ENCODE measurements at places on chromosomes 7 and 10.

DNA sequence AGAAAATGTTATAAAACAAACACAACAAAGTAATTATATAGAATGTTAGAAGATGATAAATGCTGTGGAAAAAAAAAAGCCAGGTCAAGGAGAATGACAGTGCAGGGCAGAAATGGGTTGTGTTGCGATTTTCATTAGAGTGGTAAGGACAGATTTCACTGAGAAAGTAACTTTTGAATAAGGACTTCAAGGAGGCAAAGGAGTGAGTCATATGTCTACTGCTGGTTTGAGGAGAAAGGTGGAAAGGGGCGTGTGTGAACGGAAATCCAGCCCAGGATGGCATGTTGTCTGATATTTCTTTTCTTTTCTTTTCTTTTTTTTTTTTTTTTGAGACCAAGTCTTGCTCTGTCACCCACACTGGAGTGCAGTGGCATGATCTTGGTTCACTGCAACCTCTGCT is 12.3 kb upstream of the DLD start:
- DNase-seq, result no peak

GRCh38 chr10:1850971-1851527 is 113.7 kb upstream of the ADARB2 start:
- no peak for DNase-seq

DNA sequence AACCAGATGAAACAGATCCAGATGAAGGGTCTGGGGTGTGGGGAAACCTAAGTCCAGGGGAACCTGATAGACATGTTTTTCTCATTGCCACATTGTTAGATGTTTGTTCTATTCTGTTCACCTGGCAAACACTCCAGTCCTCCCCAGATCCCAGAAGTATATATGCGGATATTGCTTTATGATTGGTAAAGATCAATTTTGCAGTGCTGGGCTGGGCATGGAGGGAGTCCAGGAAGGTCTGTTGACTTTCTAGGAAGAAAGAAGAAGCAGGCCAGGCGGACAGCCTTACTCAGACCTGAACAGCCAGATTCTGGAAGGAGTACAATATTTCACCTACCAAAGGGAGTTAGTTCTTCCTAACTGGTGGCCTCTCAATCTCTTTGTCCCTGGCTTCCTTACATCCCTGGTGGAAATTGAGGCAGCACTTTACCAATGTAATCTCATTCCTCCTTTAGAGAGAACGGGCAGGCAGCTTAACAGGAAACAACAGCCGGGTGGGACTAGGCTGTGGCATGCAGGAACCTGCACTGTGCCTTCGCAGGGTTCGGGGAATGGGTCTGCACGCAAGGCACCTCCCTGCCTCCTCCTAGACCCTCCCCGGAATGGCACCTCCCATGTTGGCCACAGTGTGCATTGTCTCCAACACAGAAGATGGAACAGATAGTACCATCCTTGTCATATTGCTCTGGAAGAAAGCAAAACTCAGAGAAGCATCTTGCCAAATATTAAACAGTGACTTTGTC is 930 bp downstream of the GIMAP6 start:
- no peak for DNase-seq

DNA sequence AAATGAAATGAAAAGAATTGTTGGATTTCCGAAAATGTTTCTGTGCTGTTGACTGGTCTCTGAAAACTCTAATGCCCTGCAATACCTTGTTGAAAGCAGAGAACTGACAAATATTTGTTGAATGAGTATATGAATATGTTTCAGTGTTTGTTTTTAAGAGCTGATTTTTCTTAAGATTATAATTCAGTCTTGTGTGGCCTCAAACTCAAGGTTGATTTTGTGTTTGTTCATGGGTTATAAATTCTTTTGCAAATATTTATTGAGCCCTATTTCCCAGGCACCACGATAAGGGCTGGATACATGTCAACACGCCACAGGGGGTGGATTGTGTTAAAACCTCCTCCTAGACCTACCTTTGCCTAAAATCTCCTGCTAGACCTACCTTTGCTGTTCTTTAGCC is 203.9 kb upstream of the PLPP4 start:
- DNase-seq, result no peak

DNA sequence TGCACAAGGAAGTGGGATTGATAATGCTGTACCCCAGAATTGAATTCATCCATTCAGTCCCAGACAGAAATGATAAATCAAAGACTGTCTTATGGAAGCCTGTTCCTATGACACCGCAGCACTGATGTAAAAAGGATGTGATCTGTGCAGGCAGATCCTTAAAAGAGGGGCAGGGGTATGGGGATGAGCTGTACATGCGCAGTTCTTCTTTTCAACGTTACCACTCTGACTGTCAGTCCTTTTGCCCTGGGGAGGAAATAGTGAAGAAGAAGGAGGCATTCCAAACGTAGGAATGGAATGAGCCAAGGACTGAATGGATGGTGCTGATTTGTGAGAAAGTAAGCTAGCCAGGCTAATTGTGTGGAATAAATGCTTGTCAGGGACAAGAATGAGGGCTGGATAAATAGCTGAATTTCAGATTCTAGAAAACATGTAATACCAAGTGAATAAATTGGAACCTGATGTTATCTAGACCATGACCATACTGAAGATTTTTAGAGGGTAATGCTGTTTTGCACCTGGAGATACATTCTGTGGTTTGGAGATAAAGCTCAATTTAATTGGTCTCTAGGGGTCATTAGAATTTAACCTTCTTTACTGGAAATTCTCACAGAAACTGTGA is 509.3 kb downstream of the SORCS3 start:
- no peak for DNase-seq

DNA sequence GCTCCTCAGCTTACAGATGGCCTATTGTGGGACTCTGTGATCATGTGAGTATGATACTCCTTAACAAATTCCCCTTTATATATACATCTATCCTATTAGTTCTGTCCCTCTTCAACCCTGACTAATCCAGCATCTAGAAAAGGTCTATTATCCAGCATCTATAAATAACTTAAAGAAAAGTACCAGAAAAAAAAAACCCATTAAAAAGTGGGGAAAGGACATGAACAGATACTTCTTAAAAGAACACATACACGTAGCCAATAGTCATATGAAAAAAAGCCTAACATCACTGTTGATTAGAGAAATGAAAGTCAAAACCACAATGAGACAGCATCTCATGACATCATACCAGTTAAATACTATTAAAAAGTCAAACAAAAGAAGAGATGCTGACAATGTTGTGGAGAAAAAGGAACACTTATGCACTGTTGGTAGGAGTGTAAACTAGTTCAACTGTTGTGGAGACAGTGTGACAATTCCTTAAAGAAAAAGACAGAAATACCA is 549.5 kb upstream of the GRM3 start:
- DNase-seq, result no peak

DNA sequence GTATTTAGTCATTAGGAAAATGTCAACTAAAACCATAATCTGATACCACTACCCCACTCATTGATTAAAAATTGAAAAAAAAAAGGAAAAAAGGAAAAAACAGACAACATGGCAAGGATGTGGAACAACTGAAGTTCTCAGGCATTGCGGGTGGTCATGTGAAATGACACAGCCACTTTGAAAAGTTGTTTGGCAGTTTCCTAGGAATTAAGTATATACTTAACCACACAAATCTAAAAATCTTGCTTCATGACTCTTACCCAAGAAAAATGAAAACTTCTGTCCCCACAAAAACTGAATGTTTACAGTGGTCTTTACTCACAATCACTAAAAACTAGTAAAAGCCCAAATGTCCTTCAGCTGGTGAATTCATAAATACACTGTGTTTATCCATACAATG is 254.5 kb downstream of the AHR start:
- DNase-seq, result no peak

DNA sequence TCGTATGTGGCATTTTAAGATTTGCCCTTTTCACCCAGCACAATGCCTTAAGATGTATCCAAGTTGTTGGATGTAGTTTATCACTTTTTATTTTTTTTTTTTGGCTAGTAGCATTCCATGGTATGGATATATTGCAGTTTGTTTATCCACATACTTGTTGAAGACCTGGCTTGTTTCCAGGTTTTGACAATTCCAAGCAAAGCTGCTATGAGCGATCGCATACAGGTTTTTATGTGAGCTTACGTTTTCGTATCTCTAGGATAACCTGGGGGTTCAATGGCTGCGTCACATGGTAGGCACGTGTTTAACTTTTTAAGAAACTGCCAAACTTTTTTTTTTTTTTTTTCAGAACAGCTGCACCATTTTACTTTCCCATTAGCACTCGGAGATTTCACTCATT is 32.2 kb downstream of the BAIAP2L1 start:
- no peak for DNase-seq

DNA sequence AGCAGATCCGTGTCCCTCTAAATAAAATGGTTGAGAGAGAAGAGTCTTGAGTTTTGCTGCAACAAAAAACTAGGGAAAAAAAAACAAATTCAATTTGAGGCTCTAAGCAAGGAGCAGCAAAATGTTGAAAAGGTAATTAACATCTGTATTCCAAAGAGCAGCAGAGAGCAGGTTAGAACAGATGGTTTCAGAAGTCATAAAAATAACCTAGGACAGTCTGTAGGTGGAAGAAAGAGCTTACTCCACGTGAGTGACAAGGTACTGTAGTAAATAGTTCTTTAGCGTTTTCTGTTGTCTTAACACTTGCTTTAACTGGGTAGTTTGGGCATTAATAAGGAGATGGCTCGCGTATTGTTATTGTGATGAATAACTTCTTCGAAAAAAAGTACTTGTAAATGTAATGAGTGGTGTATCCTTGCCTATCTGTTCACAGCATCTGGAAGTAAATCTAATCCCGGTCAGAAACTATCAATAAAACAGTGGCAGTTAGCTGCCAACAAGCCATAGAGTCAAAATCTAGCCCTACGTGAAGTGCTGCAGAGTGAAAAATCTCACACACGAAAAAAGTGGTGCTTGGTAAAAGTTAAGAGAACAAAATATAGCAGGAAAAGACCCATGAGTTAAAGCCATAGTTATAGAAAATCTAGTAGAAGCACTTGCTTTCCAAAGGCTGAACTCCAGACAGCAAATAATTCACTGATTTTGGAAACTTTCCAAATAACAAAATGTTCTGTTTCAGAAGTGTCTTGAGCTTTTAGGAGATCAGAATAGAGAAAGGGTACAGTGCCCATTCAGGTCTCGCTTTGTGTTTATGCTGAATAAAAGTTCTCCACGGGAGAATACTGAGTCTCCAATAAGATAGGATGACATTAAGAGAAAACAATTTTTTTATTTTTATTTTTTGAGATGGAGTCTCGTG is 49.3 kb upstream of the PARD3 start:
- no peak for DNase-seq

- DNase-seq, result no peak
Observed at GRCh38 chr10:129074939-129075338, 392.1 kb upstream of the MGMT start.

GRCh38 chr10:31072451-31072850 is 40.8 kb upstream of the ZNF438 start:
- no peak for DNase-seq

All from Ammon's horn (tissue), 1 donor.